ENCODE measurements at places on chromosomes 2 and 18.

GRCh38 chr2:205696927-205697441 is 14.7 kb downstream of the NRP2 start:
- DNase-seq, result no peak

- DNase-seq, result no peak
Observed at GRCh38 chr18:63224630-63225029, 94.9 kb downstream of the BCL2 start.

GRCh38 chr2:232838406-232838874 is 31.6 kb upstream of the SNORC start:
- DNase-seq, result peak; percentile 81

- DNase-seq, result no peak
Observed at GRCh38 chr2:64327510-64328414, 126.2 kb upstream of the LGALSL start.

DNA sequence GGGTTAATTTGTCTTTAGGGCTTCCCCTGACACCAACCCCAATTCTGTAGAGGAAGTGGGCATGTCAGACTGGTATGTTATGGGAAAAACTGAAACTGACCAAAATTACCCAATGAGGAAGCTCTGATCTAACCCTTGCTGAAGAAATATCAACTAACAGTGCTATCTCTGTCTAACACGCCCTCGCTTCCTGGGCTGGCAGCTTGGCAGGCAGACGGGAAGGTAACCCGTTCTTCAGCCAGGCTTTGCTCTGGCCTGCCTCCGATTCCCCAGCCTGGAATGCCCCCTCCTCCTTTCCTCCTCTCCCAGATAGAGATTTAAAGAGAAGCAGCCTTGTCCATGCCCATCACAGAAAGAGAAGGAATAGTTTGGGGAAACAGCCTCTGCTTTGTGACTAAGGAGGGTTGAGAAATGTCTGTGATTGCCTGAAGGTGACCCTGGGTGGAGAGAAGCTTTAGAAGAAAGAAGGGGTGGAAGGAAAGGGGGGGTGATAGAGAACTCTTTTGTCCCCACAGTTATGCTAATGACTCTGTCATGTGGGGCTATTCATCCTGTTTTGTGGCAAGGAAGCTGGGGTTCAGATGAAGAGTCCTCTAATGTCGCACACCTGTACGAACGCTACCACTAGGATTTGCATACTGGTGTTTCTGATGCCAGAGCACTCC is 15.4 kb downstream of the HK2 start:
- no peak for DNase-seq

GRCh38 chr18:50790241-50790640 is 29.6 kb downstream of the MRO start:
- no peak for DNase-seq

- no peak for DNase-seq
Observed at GRCh38 chr2:226847090-226847489, 11.2 kb downstream of the RHBDD1 start.

GRCh38 chr2:33208400-33208799 is 261.6 kb downstream of the LTBP1 start:
- DNase-seq, result no peak

- no peak for DNase-seq
Observed at GRCh38 chr2:178731300-178731699, 75.9 kb downstream of the TTN start.

GRCh38 chr18:48902023-48902855 is 48.5 kb downstream of the SMAD7 start:
- DNase-seq, result peak; percentile 71

- DNase-seq, result no peak
Observed at GRCh38 chr18:61544178-61544577, 210.9 kb downstream of the CDH20 start.

GRCh38 chr2:133748007-133748700 is 179.9 kb upstream of the NCKAP5 start:
- no peak for DNase-seq

GRCh38 chr2:20618468-20618885 is 32.4 kb downstream of the HS1BP3 start:
- DNase-seq, result no peak

- DNase-seq, result peak; percentile 97
Observed at GRCh38 chr2:117814417-117815264, at the start of gene DDX18. TSS of gene DDX18 (plus strand) at chr2:117814691. CDS start at chr2:117814778, 87 bp downstream.

GRCh38 chr2:238856713-238857567 is 9.1 kb downstream of the TWIST2 start:
- DNase-seq, result no peak

DNA sequence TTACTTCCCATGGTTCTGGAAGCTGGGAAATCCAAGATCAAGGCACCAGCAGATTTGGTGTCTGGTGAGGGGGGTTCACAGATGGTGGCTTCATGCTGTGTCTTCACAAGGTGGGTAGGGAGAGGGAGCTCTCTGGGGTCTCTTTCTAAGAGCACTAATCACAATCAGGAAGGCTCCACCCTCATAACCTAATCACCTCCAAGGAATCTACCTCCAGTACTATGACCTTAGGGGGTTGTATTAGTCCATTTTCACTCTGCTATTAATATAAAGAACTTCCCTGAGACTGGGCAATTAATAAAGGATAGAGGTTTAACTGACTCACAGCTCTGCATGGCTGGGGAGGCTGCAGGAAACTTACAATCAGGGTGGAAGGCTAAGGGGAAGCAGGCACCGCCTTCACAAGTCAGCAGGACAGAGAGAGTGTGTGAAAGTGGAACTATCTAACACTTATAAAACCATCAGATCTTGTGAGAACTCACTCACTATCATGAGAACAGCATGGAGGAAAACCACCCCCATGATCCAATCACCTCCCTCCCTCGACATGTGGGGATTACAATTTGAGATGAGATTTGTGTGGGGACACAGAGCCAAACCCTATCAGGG is 17.6 kb downstream of the TBC1D8 start:
- DNase-seq, result no peak

- DNase-seq, result peak; percentile 11
Observed at GRCh38 chr2:179129574-179130238, 79.8 kb upstream of the CCDC141 start.

- DNase-seq, result no peak
Observed at GRCh38 chr2:10935366-10935918, 23.7 kb downstream of the KCNF1 start.

DNA sequence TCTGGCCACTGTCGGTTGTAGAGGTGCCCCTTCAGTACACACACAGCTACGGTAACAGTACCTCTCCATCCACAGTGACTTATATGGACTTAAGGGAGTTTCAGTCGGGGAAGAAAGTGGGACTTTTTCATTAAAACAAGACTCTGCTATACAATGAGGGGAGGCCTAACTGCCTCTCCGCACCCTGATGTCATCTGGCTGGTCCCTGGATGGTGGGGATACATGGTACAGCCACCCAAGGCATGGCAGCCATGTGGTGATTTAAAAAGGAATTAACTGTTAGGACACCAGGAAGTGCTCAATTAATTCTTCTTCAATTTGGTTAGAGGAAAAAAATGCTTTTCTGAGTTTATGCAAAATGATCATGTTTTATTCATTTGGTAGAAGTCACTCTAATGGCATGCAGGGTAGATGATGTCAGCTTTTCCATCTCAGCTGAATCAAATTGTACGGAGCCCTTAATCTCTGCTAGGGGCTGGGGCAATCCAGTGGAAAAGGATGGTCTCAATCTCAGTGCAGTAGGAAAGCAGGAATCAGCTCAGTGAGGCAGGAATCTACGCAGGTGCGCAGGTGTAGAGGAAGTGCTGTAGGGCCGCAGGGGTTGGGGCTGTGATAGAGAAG is 243.9 kb downstream of the PRKCE start:
- DNase-seq, result no peak

- DNase-seq, result no peak
Observed at GRCh38 chr2:142942690-142943089, 65.2 kb downstream of the KYNU start.

GRCh38 chr18:8003878-8004675 is 437.0 kb downstream of the PTPRM start:
- DNase-seq, result no peak

- DNase-seq, result no peak
Observed at GRCh38 chr2:188623995-188624643, 332.4 kb downstream of the GULP1 start.

DNA sequence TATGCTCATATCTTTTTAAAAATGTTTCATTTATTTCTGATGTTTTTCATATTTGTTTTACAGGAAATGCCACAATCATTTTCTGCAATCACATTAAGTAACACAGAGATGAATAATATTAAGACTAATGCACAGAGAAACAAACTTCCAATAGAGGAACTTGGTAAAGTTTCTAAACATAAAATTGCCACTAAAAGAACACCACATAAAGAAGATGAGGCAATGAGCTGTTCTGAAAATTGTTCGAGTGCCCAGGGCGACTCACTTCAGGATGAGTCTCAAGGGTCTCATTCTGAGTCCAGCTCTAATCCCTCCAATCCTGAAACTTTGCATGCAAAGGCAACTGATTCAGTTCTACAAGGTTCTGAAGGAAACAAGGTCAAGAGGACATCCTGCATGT is 70.4 kb downstream of the APLF start:
- DNase-seq, result no peak

DNA sequence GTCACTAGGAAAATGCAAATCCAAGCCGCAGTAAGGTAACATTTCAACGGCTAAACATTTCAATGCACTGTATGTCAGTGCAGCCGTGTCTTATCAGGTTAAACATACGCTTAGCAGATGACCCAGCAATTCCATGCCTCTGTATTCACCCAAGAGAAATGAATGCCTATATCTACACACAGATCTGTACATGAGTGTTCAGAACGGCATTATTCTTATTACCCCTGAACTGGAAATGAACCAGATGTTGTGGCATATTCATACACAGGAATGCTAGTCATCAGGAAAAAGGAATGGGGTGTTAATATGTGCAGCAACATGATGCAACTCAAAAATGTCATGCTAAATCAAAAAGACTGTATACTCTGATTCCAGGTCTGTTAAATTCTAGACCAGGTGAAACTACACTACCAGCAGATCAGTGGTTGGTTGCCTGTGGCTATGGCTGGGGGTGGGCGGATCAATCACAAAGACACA is 80.4 kb upstream of the RPL31 start:
- no peak for DNase-seq

DNA sequence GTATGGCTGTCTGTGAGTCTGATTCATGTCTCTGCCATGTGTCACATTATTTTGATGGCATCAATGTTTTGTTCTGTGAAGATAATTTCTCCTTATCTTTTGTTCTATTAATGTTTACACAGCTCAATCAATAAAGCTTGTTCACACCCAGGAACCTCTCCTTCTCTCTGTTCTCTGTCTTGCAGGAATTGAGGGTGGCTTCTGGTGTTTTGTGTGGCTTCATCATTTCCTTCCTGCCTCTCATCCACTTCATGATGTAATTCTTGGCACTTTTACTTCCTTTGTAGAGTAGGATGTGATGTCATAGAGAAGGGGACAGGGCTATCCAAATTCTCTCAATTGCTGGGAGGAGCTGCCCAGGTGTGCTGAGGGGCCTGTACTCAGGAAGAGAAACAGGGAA is 27.2 kb downstream of the ASXL3 start:
- DNase-seq, result no peak

DNA sequence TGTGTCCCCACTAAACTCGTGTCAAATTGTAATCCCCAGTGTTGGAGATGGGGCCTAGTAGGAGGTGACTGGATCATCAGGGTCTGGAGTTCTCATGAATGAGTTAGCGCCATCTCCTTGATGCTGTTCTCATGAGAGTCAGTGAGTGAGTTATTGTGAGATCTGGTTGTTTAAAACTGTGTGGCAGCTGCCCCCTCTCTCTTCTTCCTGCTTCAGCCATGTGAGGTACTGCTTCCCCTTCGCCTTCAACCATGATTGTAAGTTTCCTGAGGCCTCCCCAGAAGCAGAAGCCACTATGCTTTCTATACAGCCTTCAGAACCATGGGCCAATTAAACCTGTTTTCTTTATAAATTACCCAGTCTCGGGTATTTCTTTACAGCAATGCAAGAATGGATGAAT is 50.4 kb downstream of the AP1S3 start:
- DNase-seq, result no peak

- peak; percentile 37 for DNase-seq
Observed at GRCh38 chr2:210072922-210073509, 70.6 kb downstream of the RPE start.

GRCh38 chr2:18604531-18604885 is 15.1 kb upstream of the NT5C1B start:
- no peak for DNase-seq

- no peak for DNase-seq
Observed at GRCh38 chr2:162282765-162283425, 35.6 kb downstream of the IFIH1 start.

DNA sequence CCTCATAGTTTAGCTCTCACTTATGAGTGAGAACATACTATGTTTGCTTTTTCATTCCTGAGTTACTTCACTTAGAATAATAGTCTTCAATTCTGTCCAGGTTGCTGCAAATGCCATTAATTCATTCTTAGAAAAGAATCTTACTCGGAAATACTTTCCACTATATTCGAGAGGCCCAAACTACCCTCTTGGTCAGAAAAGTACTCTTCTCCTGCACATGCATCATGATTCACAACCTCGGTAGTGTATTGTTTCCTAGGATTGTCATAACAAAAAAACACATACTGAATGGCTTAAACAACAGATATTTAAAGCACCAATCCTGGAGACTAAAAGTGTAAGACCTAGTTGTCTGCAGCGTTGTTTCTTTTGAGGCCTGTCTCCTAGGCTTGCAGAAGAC is 364.0 kb upstream of the SLC14A2 start:
- no peak for DNase-seq

DNA sequence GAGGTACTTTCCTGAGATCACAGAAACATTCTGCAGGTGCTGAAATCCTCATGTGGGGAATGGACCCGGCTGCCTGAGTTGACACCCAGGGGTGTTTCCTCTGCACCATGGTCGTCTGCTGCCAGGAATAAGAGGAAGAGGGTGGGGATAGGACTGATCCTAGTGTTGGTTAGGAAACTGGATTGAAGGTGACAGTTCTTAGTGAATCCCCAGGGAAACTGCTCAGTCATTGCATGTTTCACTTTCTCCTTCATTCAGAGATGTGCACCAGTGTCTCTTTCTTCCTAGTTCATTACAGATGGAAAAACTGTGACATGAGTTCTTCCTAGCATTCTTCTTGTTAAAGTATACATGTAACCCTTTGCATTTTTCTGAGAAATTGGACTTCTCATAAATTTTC is 294.3 kb downstream of the PTGR3 start:
- DNase-seq, result no peak

DNA sequence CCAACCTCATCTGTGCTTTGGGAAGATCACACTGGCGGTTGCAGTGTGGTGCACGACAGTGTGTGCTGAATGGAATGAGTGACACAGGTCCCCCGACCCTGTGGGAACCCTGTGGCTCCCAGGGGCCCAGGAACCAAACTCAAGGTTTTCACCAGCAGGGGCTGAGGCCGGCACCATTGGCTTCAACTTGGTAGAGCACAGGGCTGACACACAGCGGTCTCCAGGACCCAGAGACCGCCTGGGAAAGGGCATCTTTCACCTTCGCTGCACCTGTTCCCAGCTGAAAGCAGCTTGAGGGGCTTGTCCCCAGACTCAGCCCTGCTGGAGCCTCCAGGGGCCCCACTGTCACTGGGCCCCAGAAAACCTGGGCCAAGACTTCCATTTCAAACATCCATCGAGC is 59.0 kb upstream of the ODC1 start:
- DNase-seq, result no peak
